Activated T-helper 9 cell treated with anti-CD3 and anti-CD28 coated beads, Interleukin-2, amount 50 U/mL, for 16 hours (primary cell): ENCODE measurements at places on chromosomes 1 and 21.

- DNase-seq = no peak
Observed at GRCh38 chr1:94383966-94384408, 34.2 kb upstream of the ABCD3 start.

GRCh38 chr1:236753516-236753915 lies 41.6 kb upstream of the MTR start:
- no peak for DNase-seq

- DNase-seq = no peak
Observed at GRCh38 chr1:232589812-232590743, 39.9 kb downstream of the SIPA1L2 start.

DNA sequence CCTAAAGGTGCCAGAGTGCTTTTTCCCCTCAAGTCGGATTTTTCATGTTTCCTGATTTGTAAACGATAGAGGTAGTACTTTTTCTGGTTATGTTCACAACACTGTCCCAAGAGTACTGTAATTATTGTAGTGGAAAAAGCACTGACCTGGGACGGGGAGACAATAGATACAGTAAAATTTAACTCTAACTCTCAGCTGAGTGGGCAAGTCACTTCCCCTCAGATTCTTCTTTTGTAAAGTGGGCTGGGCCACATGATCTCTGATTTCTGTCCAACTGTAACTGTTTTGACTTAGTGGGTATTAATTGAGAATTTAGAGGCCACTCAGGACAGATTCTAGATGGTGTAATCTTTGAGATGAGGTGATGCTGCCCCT lies 19.1 kb downstream of the MARCKSL1 start:
- DNase-seq = no peak

GRCh38 chr1:212920896-212921295 lies 29.4 kb upstream of the VASH2 start:
- no peak for DNase-seq

GRCh38 chr1:205316161-205316566 lies 5.4 kb downstream of the NUAK2 start:
- DNase-seq = no peak

- DNase-seq = no peak
Observed at GRCh38 chr21:33030633-33031032, 4.9 kb downstream of the OLIG2 start.

DNA sequence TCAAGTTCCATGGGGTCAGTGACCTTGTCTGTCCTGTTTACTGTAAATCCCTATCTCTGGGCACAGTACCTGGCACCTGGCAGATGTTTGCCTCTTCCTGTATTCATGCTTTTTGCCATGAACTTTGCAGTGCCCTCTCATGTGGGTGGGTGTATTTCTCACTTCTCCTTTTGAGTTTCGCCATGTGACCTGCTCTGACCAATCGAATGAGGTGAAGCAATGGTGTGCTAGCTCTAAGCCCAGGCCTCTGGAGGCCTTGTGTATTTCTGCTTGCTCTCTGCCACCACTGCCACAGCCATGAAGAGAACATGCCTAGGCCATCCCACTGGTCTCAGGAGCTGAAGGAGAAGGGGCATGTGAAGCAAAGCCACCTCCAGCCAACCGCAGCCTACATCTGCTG lies 185.5 kb upstream of the ZC3H12A start:
- no peak for DNase-seq

GRCh38 chr1:175036476-175036875 lies 13.3 kb upstream of the MRPS14 start:
- DNase-seq = no peak

DNA sequence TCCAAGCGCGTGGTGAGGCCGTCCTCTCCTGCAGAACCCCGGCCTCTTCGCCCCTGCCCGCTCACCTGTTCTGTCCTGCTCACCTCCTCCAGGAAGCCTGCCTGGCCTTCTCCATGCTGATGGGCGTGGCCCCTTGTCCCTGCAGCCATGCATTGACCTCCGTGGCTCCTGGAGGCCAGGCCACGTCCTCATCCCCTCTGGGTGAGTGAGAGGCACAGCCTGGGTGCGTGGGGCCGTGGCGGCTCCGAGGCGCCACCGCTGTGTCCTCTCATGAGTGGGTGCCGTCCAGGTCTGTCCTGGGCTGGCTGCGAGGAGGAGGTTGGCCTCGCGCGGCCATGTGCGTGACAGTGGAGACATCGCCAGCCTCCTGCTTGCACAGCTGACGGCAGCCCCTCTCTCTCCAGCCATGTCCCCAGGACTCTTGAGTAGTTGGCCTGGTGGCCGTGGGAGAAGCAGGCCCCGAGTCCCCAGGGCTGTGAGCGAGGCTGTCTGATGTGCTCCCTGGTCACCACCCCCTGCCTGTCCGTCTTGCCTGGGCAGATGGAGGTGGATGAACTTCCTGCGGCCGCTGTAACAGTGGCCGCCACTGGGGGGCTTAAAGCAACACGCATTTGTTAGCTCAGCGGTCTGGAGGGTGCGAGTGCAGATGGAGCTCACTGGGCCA lies 58.1 kb downstream of the PRKCZ start:
- no peak for DNase-seq

- no peak for DNase-seq
Observed at GRCh38 chr1:244405856-244406255, 45.9 kb downstream of the ADSS2 start.

DNA sequence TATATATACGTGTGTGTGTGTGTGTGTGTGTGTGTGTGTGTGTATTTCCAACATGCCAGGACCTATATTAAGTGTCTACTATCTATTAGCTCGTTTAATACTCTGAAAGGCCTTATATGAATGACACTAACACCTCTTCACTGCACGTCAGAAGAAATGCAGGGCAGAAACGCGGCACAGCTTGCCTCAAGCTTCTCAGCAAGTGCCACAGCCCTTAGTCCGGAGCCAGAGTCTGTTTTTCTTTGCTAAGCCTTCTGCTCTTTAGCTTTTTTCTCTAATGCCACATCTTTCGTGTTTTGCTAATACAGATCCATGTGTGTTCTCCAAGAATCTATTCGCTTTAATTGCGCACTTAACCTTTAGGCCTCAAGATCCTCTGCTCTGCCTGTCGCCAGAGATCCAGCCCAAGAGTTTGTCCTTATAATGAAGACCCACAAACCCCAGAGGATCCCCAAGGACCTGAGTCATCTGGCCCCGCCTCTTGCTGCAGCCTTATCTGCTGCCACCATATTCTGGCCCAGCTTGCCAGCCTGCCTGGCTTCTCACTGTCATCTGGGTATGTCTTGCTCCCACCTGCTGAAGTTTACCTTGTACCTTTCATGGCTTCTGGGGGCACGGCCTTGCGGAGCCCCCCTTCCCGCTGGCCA lies 2.0 kb upstream of the TRIM58 start:
- DNase-seq = no peak

DNA sequence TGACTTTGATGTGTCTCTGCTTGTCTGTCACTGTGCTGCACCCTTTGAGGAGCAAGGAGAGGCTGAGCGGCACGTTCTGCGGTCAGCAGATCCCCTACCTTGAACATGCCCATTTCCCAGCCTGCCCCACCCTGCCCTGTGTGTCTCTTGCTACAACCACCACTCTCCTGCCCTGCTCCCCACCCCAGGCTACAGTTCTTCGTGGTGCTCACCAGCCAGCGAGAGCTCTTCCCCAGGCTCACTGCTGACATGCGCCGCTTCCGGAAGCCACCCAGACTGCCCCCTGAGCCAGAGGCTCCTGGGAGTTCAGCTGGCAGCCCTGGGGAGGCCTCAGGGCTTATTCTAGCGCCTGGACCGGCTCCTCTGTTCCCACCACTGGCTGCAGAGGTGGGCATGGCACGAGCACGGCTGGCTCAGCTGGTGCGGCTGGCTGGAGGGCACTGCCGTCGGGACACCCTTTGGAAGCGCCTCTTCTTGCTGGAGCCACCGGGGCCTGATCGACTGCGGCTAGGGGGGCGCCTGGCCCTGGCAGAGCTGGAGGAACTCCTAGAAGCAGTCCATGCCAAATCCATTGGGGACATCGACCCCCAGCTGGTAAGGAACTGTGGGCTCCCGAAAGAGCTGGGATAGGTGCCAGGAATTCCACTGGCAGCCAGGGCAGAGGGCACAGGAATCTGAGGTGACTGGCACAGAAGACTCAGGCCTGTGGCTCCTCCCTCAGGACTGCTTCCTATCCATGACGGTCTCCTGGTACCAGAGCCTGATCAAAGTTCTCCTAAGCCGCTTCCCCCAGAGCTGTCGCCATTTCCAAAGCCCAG lies 5.6 kb downstream of the HYI start:
- no peak for DNase-seq

DNA sequence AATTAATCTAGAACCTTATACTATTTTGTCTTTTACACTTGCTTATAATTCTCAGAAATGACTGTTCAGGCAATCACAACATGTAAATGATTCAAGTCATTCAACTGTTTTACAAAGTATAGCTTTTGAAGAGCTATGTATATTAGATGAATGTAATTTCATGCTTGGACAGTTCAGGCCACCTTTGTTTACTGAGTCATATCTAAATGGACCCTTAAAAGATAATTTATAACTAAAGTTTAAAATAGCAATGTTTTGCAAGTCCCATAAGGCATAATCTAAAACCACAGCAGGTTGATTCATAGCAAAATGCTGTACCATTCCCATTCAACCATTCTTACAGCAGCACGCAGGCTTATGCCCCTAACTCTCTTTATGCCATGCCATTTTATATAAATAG lies 64.8 kb downstream of the PIK3R3 start:
- DNase-seq = no peak

- DNase-seq = no peak
Observed at GRCh38 chr21:44878053-44878982, 4.8 kb upstream of the PTTG1IP start.

GRCh38 chr1:67771152-67771551 lies 62.1 kb downstream of the GNG12 start:
- no peak for DNase-seq

DNA sequence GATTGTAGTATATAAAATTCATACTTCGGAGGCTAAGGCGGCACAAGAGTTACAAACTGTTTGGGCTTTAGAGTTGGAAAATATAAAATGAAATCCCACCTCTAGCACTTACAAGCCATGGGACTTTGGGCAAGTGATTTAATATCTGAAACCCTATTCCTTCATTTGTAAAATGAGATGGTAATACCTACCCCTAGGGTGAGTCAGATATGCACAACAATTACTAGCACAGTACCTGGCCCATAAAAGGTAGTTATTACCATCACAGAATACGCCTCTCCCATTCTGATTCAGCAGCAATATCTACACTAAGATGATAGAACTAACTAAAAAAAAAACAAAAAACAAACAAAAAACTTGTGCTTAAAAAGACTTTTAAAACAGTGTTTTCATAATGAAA lies 3.5 kb downstream of the KLHL12 start:
- no peak for DNase-seq

GRCh38 chr21:36039861-36040260 lies 20.5 kb downstream of the SETD4 start:
- DNase-seq = no peak

DNA sequence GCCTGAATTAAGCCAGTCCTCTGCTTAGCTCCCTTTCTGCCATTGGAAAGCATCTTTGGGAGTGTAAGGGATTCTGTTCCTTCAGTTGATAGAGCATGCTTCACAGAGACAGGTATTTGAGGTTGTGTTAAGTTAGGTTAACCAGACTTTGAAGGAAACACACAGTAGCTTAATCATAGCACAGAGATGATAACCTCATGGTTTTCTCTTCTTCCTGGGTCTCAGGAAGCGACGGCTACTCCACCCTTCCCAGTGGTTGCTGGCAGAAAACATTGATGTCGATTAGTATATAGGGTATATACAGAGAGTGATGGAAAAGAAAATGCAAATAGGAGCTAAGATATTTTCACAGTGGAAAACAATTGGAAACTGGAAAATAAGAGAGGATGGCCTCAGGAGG lies 42.0 kb downstream of the S1PR1 start:
- DNase-seq = no peak
